ENCODE measurements at places on chromosomes 6 and 20.

- no peak for DNase-seq
Measured at GRCh38 chr6:147248859-147249258, 44.6 kb downstream of the STXBP5 start.

GRCh38 chr6:912871-913835 is 220.2 kb upstream of the EXOC2 start:
- no peak for DNase-seq

DNA sequence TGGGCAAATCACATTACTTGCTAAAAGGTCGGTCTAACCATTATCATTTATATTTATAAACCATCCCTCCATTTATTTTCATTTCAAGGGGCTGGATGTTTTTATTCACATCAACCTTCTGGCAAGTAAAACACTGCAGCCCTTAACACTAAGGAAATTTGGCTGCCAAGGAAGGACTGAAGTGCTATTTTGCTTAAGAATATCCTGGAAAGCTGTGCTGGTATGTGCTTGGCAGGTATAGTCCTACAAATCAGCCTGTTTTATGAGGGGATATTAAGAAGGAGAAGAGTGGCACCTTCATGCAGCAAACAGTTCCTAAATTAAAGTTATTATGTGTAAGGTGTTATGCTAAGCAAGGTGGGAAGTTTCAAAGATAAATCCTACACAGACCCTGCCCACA is 9.8 kb downstream of the PHACTR2 start:
- no peak for DNase-seq

- no peak for DNase-seq
Measured at GRCh38 chr20:50438986-50439407, 71.2 kb upstream of the PTPN1 start.

DNA sequence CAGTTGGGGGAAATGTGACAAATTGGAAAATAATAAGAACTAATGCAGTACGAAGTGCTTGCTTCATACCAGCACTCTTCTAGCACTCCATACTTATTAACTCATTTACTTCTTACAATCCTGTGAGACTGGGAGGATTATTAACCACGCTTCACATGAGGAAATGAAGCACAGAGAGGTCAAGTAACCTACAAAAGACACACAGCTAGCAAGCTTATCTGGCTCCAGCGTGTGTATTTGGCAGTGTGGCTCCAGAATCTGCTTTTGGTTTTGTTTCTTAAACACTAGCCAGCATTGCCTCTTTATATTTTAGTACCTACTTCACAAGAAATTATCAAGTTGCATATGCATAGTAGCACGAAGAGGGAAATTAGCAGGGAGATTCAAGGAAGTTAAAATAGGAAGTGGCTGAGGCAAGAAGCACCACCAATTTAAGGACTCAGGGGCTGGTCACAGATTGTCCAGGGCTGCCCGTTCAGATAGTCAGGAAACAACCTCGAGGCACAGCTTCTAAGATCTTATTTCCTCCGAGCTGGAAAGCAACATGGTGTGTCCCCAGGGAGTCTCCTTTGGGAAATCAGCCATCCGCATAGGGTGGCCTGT is 302.7 kb upstream of the PRDM1 start:
- DNase-seq: no peak

DNA sequence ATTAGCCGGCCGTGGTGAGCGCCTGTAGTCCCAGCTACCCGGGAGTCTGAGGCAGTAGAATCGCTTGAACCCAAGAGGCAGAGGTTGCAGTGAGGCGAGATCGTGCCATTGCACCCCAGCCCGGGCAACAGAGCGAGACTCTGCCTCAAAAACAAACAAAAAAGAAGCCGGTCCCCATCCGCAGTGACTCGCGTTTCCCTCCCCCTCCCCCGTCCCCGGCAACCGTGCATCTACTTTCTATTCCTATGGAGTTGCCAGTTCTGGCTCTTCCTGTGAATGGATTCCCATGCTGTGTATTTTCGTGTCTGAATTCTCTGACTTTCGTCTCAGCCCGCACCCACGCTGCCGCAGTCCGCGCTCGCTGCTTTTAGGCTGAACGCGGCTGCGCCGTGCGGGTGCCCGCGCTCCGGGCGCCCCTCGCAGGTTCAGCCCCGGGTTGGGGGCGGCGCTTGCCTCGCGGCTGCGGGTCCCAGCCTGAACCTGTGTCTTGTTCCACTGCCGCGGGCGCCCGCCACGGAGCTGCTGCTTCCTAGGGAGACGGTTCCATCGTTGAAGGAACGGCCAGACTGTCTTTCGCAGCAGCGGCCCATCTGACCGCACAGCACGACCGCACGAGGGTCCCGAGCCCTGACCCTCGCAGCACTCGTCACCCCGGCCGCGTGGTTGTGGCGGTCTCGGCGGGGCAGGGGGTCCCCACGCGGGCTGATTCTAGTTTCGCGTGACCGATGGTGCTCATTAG is 1.1 kb upstream of the MRGBP start:
- peak; percentile 51 for DNase-seq

GRCh38 chr6:15036690-15037245 is 209.1 kb upstream of the JARID2 start:
- DNase-seq: no peak

DNA sequence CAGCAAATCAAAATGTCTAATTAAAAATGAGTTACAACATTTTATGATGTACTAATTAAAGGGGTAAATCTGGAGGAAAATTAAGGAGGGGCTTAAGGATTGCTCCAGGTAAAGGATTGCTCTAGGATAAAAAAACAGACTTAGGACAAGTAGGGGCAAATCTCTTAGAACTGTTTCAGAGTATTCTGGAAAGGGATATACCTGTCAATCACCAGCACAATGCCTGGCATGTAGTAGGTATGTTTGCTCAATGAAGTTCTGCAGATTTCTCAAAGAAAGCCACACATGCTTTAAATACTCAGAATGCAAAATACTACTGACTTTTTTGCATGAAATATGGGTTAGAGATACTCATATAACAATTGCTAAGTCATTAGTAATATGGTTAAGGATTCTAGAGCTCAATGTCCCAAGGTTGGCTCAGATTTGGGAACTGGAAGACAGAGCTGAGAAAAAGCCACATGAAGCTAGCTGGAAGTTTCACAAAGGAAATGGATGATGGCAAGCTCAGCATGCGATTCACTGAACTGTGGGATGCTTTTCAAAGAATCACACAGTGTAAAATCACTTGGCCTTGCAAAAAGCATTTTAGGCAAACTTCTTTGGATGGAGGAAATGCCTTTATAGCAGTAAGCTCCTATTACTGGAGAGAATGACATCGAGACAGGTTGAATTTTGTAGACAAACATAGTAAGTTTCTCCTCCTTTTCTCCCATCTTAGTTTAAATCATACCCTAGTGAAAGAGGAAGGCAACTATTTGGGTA is 72.8 kb downstream of the MAP3K5 start:
- no peak for DNase-seq

- DNase-seq: no peak
Measured at GRCh38 chr6:168107191-168107983, 28.4 kb upstream of the FRMD1 start.

DNA sequence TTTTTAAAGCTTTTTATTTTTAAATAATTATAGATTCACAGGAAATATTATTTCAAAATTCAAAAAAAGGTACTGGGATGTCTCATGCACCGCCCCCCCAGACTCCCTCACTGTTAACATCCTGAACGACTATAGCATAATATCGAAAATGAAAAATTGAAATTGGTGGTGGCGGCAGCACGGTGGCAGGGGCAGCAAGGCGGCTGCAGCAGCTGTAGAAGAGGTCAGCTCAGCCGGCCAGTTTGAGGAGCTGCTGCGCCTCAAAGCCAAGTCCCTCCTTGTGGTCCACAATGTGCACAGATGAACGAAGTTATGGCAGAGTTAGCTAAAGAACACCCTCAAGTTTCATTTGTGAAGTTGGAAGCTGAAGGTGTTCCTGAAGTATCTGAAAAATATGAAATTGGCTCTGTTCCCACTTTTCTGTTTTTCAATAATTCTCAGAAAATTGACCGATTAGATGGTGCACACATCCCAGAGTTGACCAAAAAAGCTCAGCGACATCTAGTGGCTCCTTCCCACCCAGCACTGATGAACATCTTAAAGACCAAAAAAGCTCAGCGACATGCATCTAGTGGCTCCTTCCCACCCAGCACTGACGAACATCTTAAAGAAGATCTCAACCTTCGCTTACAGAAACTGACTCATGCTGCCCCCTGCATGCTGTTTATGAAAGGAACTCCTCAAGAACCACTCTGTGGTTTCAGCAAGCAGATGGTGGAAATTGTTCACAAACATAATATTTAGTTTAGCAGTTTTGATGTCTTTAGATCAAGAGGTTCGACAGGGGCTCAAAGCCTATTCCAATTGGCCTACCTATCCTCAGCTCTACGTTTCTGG is 100.8 kb downstream of the FAM217A start:
- DNase-seq: no peak

- no peak for DNase-seq
Measured at GRCh38 chr6:139029470-139030227, 1.1 kb downstream of the ABRACL start.

- no peak for DNase-seq
Measured at GRCh38 chr20:16240355-16240754, 332.9 kb downstream of the KIF16B start.

- no peak for DNase-seq
Measured at GRCh38 chr6:90066697-90067096, 172.4 kb downstream of the GJA10 start.

DNA sequence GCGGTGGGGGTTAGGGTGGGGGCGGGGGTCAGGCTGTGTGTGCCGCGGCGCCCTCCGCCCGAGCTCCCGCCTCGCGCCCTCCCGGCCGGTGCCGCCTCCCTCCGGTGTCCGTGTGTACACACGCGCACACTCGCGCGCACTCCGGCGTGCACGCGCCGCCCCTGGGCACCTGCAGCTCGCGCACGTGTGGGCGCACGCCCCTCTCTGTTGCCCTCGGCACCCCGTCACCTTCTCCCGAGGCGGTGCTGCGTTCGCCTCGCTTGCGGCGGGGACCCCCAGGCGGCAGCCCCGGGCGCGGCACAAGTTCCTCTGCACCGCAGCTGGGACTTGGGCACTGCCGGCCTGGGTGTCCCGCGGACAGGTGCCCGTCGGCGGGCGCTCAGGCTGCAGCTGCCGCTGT is 525 bp downstream of the MACROD2 start:
- peak; percentile 40 for DNase-seq

GRCh38 chr20:62844182-62844581 is 17.4 kb downstream of the TCFL5 start:
- no peak for DNase-seq

DNA sequence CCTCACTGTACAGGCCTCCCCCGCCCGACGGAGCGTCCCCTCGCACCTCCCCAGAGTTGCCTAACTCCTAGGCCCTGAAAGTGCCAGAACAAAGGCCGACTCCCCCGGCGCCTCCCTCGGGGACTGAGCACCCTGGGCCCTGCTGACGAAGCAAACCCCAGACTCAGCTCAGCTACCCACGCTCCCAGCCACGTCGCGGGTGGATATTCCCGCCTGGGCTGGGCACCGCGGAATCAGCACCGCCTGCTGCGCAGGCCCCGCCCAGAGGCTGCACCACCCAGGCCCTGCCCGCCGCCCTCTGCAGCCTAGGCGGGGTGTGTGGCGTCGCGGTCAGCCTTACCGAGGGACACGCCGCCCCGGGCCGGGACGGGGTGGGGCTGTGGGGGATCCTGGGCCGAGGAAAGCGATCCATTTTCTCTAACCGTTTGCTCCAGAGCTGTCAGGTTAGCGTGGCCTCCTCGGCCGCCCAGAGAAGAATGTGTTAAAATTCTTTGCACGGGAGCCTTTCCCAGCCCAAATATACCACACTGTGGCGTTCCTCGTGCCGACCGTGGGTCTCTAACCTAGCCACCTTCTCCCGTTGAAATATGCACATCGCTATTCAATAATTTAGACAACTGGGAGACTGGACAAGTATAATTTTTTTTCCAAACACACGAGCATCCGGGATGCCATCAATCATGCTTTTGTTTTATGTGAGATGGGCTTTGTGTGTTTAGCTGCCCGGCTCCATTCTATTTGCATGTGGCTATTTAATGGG is 31.4 kb downstream of the TFAP2A start:
- no peak for DNase-seq

GRCh38 chr6:20877008-20877937 is 343.0 kb downstream of the CDKAL1 start:
- DNase-seq: no peak

- no peak for DNase-seq
Measured at GRCh38 chr6:158769771-158770432, 49.3 kb downstream of the EZR start.

DNA sequence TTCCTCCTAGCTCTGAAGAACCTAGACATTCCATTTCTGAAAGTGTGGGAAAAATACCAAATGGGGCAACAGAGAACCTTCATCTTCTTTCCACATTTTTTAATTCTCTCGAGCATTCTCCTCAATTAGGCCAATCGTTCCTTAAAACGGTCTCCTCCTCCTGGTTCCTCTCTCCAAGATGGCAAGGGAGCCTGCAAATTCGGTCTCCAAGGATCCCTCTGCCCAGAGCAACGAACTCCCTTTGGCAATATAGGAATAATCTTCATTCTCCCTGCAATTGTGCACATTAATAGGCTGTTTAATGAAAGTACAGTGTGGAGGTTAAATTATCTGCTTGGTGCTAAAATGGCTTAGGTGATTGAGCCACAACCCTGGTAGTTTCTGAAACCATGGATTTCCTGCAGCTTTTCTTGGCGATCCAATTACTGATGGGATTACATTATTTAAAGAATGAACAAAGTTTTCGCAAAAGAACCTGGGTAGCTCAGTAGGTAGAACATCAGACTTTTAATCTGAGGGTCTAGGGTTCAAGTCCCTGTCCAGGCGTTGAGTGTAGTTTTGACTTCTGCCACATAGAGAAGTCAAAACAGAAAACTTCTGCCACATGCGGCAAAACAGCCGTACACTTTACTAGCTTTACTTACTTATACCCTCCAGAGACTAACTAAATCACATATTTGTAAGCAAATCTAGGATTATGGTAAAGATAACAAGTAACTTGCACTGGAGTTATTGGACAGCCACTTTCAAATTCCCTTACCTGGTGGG is 102.9 kb upstream of the ZNF184 start:
- no peak for DNase-seq

DNA sequence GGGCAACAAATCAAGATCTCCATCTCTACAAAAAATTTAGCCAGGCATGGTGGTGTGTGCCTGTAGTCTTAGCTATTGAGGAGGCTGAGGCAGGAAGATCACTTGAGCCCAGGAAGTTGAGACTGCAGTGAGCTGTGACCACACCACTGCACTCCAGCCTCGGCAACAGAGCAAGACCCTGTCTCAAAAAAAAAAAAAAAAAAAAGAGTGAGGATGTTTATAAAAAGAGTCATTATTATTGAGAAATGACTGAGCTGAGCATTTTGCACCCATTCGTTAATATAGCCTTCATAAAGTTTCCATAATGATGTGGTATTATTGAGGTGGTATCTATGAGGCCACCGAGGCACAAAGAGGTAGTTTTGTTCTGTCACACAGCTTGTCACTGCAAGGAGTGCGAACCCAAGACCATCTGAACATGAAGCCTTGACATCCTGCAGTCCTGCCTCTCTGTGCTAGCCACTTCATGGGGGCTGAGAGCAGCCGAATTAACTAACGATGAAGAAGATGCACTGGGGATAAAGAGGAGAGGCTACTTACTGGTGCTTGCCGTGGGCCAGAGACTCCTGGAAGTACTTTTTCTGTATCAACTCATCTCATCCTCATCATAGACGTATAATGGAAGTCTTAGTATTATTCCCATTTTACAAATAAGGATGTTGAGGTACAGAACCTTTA is 175.5 kb downstream of the BCAS1 start:
- DNase-seq: no peak

GRCh38 chr20:58327211-58327610 is 17.7 kb downstream of the RAB22A start:
- no peak for DNase-seq

GRCh38 chr20:22430154-22430745 is 154.1 kb downstream of the FOXA2 start:
- no peak for DNase-seq

Measured in NCI-H1930 (cell line).